ENCODE measurements at places on chromosomes 2 and 18. TPM values are rescaled to one million over a fixed set of nuclear protein-coding genes. Genes with fewer than 3 reads are reported as not detected.

DNA sequence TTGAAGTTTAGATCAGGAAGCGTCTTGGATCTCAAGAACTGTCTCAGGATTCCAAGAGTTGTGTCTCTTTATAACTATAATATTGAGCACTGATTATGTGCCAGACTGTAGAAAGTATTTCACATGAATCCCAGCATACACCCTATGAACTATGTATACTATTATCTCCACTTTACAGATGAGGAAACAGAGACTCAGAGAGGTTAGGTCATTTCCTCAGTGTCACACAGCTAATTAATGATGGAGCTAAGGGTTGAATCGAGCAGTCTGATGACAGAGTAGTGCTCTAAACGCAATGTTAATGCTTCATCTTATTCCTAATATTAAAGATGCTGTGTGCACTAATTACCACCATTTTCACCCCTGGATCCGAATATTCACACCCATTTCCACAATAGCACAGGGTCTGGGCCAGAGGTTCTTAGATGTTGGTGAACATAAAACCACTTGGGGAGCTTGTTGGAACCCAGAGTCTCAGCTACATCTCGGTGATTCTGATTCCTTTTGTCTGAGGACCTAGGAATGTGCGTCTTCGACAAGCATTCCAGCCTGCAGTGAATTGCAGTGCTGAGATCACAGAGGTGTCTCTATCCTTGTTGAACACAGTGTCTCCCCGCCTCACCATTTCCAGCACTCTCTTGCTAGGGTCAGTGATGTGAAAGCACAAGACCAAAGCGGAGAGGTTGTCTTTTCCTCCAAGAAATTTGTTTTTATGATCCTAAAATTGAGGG is 213.8 kb downstream of the SP3 start:
- DNase-seq = no peak

DNA sequence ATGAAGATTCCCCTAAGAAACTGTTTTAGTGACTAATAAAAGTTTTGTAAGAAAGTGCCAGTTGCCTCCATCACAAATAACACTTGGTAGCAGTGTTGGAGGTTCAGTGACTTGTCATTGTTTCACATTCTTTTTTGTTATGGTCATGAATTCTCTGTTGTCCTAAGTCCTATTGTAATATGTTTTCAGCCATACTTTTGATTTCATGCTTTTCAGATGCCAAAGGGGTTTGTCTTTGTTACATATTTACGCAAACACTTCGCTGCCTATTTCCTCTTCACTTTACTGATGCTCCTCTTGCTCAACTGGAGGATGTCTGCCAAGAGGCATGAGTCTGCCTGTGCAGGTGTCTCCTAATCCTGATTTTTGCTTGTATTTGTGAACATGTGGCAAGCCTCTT is 66.6 kb downstream of the PHLPP1 start:
- DNase-seq = no peak

DNA sequence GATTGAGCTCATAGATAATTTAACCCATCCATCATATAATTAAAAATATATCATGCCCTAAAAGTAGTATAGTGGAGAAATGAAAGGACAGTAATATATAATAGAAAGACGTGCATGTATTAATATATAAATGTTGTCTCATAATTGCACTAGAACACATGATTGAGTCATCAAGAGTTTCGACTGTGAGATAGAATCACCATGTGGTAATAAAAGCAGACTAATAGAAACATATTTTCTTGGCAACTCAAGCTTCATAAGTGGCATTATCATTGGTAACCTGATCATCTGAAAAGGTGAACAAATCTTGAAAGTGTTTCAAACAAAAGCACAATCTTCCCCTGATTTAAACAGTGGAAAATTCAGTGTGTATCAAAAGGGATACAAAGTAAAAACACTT is 188.8 kb downstream of the CYRIA start:
- no peak for DNase-seq

- DNase-seq = no peak
Observed at GRCh38 chr2:56473524-56473923, 289.7 kb downstream of the CCDC85A start.

The FAM237A gene
- total RNA-seq = not detected

The INHBB gene
- total RNA-seq = not detected

Data from activated CD8-positive, alpha-beta T cell treated with anti-CD3 and anti-CD28 coated beads, Interleukin-2, amount 10 ng/mL, durations not matched to agents 7 days and 5 days (primary cell).